PC-3 (cell line): ENCODE measurements at places on chromosomes 11 and 22.
A peak's percentile ranks its signal among the peaks of the same experiment; 100 is the strongest.

- DNase-seq = peak; percentile 34
These were observed 46.4 kb downstream of the PPP6R3 start for GRCh38 chr11:68506908-68507307.

DNA sequence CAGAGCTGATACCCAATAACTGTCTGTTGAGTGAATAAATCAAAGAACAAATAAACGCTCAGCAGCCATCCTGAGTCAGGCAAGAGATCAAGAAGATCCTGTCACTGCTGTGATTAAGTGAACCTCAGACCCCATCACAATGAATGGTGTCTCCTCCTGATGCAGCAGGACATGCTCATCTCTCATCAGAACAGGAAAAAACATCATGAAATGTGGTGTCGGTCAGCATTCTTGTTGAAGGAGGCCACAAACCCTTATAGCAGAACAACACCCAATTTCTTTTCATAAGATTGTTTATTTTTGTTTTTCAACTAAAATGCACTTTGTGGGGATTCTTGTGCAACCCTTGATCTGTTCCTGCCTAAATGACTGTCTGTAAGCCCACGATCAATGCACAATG is 60.3 kb downstream of the SYTL2 start:
- DNase-seq = no peak

- DNase-seq = peak; percentile 95
These were observed 31.1 kb downstream of the DKK3 start for GRCh38 chr11:11977206-11977938.

DNA sequence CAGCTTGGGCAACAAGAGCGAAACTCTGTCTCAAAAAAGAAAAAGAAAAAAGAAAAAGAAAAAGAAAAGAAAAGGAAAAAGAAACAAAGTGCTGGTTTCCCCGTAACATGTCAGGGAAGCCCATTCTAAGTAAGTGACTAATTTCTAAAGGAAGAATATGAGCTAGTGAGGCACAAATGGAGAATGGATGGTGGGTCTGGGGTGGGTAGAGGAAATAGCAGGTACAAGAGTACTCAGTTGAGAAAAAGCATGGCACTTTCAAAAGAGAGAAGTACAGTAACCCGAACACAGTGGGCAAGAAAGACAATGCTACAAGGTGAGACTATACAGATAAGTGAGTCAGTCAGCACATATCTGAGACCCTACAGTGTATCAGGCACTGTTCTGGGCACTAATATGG is 4.5 kb downstream of the MAJIN start:
- no peak for DNase-seq

DNA sequence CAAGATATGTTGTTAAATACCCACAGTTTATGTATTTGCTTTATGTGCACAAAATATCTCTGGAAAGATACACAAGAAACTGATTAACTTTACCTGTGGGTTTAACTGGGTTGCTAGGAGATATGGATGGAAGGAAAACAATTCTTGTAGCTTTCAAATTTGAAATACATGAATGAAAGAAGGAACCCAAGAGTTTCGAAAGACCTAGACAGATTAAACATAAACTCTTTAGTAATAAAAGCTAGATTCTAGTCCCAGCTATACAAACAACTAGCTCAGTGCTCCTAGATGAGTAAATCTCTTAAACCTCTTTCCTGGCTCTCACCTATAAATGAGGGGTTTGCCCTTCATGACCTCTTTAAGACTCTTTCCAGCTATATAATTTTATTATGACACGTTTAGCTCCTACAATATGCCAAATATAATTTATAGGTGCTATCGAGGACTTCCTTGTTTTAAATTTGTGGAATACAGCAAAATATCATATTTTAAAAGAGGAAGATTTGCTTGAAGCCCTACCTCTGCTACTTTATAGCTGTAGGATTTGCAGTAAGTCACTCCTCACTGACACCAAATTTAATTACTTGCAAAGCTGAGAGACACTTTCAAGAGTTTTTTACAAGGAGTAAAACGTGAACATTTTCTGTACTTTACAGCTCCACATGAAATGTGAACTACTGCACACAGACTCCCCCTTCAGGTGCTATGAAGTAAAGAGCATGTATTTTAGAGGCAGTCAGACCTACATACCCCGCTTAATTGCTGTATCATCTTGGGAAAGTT is 50.7 kb downstream of the RRAS2 start:
- peak; percentile 62 for DNase-seq

- DNase-seq = no peak
These were observed 5.0 kb downstream of the DPF2 start for GRCh38 chr11:65338676-65339075.

GRCh38 chr11:95917193-95918036 is 6.5 kb downstream of the MTMR2 start:
- peak; percentile 88 for DNase-seq

GRCh38 chr22:17910561-17911311 is 113.6 kb downstream of the MICAL3 start:
- DNase-seq = peak; percentile 35

DNA sequence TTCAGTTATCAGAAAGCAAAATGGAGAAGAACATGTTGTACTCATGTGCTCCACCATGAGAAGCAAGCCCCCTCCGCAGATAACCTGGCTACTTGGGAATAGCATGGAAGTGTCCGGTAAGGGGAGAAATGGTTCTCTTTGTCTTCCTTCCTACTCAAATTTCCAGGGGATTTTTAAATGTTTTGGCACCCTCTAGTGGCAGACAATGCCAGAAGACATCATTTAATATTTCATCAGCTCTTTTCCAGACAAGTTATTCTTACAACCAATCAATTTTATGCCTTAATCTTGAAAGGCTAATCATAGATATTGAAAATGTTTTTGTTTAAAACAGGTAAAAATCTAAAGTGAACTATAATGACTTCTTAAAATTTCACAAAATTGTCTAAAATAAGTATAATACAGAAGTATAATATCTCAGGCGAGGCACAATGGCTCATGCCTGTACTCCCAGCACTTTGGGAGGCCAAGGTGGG is 15.7 kb downstream of the CRTAM start:
- DNase-seq = peak; percentile 96

GRCh38 chr11:67542971-67543370 is 19.7 kb upstream of the CABP2 start:
- no peak for DNase-seq

GRCh38 chr11:35750981-35751663 is 88.5 kb downstream of the TRIM44 start:
- no peak for DNase-seq

GRCh38 chr11:96412761-96413381 is 23.1 kb downstream of the JRKL start:
- DNase-seq = no peak

GRCh38 chr11:82790723-82791484 is 57.2 kb upstream of the FAM181B start:
- DNase-seq = no peak
